ENCODE measurements at places on chromosomes 7 and 10.

GRCh38 chr7:37349979-37350590 is 98.6 kb downstream of the ELMO1 start:
- DNase-seq, result no peak

DNA sequence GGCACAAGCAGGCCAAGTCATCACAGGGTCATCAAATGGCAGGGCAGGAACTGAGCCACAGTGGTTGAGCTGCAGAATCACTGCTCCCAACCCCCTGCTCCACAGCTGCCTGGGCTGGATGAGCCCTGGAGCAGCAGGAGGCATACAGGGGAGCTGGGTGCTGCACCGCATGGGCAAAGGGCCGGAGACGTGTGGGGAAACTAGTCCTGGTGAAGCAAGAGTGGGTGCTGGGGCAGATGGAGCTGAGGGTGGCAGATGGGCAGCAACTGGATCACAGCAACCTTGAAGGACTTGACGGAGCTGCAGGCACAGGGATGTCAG is 16.0 kb upstream of the VOPP1 start:
- no peak for DNase-seq

- no peak for DNase-seq
These were observed 85.2 kb downstream of the ABCB5 start for GRCh38 chr7:20700453-20701227.

DNA sequence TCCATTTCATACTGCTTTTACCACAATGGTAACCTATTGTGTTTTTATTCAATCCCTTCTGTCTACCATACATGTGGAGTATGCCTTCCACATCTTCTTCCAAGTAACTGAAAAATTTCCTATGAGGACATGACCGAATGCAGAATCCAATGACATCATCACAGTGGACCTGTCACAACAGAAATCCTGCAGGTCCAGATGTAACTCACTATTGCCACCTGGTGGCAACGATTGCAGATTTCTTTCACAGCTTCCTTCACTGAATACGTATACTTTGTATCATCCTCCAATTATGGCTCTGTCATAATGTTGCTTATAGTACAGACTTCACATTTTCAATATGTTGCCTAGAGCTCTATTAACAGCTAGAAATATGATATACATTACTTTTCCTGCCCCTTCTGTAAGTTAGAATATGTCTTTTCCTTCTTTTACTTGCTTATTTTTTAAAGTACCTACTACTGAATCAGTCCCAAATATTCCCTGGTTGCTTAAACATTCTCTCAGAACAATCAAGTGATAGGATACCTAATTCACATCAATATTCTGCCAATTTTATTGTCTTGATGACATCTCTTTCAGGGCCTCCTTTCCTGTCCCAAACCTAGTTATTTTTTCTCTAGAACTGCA is 45.4 kb downstream of the SLC13A1 start:
- DNase-seq, result no peak

GRCh38 chr10:14086596-14086995 is 244.1 kb downstream of the FRMD4A start:
- DNase-seq, result no peak

Measured in stimulated activated CD8-positive, alpha-beta memory T cell treated with anti-CD3 and anti-CD28 coated beads, Interleukin-15, amount 100 ng/mL, for 24 hours (primary cell).